ENCODE measurements at places on chromosomes 16 and 17.

DNA sequence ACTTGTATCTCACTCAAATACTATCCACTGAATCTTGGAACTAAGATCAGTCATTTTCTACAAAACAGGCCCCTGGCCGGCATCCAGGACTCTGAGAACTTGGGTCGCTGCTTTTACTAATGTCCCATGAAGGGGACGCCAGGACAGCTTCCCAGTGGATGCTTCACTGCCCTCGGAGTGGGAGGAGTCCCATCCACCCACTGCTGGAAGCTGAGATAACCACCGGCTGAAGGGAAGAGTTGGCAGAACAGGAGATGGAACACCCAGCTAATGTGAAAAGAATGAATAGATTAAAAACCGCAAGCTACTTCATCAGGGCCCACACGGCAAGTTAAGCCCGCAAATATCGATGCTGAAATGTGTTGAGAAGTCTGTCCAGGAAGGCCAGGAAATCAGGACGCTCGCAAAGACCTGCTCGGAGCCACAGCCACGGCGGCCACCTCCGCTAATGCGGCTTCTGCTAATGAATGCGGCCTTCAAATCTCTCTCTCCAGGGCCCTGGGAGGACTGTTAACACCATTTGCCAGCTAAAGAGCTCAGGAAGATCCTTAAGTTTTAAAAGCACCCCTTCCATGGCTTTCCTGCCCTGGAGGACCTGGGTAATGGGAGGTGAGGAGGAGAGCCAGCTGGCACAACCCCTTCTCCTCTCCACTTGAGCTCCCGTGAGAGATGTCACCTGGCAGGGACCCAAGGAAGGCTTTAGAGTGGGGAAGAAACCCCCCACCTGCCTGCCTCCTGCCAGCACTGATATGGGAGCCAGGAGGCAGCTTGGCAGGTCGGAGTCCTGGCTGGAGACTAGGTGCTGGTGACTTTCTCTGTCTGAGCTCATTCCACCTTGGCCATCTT lies 226.6 kb upstream of the RPL38 start:
- no peak for ATAC-seq

- no peak for ATAC-seq
These were observed 83.5 kb upstream of the TNRC6A start for GRCh38 chr16:24645739-24646645.

DNA sequence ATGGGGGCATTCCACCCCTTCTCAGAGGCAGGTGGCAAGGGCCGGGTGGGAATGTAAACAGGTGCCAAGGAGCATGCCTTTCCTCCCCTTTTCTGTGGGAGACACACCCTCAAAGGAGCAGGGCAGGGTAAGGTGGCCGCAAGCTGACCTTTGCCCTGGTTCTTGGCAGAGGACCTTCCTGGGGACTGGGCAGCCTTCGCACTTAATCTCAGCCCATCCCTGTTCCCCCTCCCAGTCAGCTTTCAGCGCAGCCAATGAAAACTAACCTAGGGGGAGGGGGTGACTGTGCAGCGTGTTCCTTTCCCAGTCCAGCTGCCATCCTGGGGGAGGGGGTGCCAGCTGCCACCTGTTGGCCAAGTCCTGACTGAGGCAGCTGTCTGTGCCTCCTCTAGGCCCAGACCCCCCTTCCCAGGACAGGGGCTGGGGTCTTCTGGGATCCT lies 2.8 kb downstream of the TRAF4 start:
- ATAC-seq, result no peak

DNA sequence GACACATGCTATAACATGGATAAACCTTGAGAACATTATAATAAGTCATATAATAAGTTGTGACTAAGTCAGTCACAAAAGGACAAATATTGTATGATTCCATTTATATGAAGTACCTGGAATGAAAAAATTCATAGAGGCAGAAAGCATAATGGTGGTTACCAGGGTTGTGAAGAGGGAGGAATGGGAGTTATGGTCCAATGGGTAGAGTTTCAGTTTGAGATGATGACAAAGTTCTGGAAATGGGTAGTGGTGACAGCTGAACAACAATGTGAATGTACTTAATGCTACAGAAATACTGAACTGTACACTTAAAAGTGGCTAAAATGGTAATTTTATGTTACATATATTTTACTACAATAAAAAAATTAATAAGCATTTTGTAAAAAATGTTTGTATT lies 49.7 kb downstream of the MYO1D start:
- no peak for ATAC-seq

DNA sequence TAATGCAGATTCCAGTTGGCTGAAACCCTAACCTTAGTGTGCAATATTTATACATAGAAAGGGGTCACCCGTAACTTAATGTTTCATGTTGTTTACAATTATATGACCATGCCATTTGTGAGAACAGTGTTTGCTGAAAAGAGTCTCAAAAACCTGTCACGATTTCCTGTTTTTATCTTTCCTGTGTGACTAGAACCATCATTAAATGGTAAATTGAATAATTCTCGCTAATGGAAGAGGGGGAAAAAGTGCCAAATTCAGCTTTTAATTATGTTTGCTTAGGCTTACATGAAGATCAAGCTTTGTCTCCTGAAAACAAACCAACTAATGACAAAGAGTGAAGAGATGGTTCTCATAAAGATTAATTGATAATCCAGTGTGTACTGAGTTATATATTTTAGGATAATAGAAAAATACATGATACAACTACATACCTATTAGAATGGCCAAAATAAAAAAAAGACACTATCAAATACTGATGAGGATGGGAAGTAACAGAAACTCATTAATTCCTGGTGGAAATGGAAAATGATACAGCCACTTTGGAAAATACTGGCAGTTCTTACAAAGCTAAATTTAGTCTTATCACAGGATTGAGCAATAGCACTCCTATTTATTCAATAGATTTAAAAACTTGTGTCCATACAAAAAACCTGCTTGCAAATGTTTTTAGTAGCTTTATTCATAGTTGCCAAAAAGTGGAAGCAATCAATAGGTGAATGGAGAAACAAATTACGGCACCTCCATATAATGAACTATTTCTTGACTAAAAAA lies 141.7 kb downstream of the CDK5R1 start:
- no peak for ATAC-seq

GRCh38 chr17:57585341-57586195 lies 159.5 kb downstream of the CCDC182 start:
- ATAC-seq, result no peak

DNA sequence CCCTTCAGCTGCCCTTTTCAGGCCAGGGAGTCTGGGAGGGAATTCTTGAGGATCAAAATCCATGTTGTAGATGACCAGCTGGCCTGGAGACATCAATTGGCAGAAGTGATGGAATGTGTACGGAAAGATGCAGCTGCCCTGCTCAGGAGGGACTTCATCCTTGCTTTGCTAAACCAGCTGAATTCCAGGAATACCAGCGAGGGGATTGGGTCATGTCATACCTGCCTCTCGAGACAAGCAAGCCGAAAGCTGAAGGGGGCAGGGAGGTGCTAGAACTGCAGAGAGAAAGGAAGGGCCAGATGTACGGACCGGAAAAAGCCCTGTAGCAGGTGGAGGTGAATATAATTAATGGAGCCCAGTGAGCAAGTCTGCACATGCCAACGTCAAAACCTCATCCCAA lies 25.6 kb upstream of the NTN1 start:
- no peak for ATAC-seq

DNA sequence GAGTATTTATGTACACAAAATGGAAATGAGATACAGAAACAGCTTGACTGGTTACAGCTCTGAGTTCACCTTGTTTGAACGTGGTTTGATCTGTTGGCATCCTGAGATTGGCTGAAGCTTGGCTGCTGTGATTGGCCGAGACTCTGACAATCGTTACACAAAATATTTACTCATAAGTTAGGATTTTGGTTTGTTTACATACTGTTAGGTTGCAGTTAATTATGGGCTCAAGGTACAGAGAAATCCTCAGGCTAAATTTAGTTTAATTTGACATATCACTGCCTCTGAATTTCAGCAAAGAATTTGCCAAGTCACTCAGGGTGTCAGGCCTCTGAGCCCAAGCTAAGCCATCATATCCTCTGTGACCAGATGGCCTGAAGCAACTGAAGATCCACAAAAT lies 227.3 kb downstream of the COPRS start:
- no peak for ATAC-seq

GRCh38 chr16:89210165-89210903 lies 7.2 kb upstream of the ZNF778 start:
- no peak for ATAC-seq

DNA sequence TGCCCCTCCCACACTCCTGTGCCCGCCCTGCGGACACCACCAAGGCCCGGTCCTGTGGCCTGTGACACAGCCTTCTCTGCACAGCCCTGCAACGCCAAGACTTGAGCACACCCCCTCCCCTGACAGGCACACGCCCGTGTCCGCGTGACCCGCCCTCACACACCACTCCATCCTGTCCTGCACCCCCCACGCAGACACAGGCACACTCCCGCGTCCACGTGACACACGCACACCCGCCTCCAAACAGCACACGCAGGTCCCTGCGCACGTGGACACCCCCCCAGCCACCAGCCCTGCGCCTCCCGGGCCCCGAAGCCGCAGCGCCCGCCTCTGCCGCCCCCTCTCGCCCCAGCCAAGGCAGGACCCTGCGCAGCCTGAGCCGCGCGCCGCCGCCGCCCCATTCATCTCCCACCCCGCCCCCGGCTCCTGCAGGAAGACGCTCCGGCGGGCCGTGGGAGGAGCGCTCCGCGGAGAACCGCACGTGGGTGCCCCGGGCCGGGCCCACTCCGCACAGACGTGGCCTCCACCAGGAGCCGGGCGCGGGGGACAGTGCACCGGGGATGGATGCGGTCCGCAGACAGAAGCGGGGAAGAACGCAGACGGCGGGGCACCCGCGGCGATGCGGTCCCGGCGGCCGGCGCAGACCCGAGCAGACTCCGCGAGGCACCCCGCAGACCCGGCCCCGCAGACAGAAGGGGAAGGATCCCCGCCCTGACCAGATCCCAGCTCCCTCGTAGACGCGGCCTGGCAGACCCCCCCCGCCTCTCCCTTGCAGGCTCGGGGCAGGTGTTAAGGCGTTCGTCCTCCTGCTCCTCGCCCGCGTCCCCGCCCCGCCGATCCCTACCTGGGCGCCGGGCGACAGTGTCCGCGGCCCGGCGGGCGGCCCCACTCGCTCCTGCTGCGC lies 506 bp downstream of the CAMKK1 start:
- ATAC-seq, result peak; percentile 40

DNA sequence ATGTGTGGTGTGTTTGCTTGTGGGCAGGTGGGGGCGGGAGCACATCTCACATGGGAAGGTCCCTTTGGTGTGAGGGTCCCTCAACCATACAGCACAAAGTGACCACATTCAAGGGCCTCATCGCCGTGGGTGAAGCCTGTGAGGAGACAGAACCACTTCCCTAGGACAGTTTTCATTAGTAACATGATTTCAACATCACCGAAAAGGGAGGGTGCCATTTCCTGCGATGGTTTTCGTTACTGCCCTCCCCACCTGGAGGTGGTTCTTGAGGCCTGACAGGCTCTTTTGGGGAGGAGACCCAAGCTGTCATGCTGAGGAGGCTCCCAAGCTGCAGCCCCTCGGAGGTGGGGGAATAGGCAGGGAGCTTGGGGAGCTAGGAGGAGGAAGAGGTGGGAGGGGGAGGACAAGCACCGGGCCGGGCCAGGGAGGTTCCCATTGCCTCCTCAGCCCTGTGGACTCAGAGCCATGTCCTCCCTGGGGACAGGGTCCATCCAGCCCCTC lies 9.5 kb downstream of the CD300LB start:
- peak; percentile 73 for ATAC-seq

DNA sequence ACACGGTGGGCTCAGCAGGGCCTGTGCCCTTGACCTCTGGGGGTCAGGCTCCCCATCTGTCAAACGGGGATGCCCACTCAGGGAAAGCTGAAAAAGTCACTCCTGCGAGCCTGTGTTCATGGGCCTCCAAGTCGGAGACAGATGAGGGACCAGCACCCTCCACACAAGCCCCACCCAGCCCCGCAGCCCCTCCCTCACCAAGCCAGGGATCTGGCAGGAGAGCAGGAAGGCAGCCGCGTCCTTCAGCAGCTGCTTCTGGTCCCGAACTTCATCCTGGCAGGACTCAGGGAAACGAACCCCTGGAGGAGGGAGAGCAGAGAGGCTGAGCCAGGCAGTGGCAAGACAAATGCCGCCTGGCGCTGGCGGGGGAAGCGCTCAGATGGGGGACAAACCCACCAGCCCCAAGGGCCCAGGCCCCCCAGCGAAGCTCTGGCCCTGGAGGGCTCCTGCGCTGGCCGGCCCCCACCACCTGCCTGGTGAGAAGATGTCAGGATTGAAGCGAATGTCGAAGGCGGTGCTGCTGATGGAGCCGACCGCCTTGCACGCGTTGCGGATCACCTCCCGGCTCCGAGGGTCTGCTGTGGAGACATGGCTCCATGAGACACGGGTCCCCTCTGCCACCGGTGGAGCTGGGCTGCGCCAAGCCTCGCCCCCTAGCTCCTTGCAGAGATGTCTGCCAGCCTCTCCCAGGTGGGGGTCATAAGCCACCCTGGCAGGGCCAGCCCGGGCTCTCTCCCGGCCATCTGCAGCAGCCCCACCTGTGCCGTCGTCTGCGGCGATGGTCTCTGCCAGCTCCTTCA lies 15.4 kb downstream of the CLUH start:
- ATAC-seq, result no peak

- ATAC-seq, result no peak
These were observed 14.7 kb downstream of the MPP2 start for GRCh38 chr17:43892647-43892952.

- ATAC-seq, result no peak
These were observed 180.2 kb upstream of the N4BP1 start for GRCh38 chr16:48790151-48790550.

DNA sequence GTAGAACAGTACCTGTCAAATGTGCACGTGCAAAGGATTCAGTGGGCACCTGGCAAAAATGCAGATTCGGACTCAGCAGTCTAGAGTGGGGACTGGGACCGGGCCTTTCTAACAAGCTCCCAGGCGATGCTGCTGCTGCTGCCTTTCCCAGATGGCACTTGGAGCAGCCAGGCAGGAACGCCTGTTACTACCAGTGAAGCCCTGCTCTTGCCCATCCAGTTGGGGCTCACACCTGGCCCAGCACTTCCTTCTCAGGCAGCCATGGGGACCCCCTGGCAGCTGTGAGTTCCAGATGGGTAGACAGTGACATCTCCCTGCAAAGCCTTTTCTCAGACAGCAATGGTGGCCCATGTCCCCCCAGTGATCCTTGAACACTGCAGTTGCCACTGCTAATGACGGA lies 30.4 kb downstream of the KDM8 start:
- ATAC-seq, result no peak

- ATAC-seq, result no peak
These were observed 26.3 kb downstream of the ZZEF1 start for GRCh38 chr17:4116516-4116915.

DNA sequence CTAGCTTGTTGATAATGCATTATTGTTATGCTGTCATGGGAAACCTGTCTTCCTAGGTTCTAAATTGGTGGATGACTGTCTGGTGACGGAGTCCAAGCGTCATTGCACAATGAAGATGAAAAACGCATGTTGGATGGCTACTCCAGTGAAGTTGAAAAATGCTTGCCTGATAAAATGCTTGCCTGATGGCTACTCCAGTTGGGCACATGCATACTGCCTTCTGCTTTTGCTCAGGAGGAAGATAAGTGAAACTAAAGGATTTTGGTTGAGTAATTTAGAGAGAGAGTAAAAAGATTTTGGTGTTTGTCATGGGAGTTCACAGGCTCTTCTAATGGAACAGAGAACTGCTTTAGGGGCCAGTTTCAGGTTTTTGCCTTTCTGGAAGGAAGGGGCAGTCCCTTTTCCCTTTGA lies 118.6 kb downstream of the PRKCA start:
- peak; percentile 56 for ATAC-seq

- no peak for ATAC-seq
These were observed 9.3 kb upstream of the ASIC2 start for GRCh38 chr17:33302394-33302793.

- ATAC-seq, result no peak
These were observed 4.6 kb downstream of the MMP25 start for GRCh38 chr16:3051009-3051408.

GRCh38 chr17:50768346-50768761 lies 1.0 kb upstream of the ANKRD40CL start:
- ATAC-seq, result no peak

- ATAC-seq, result no peak
These were observed 792.0 kb downstream of the KCNJ2 start for GRCh38 chr17:70961341-70961740.

Measured in stimulated activated memory B cell treated with anti-CD40 and anti-IgM and Interleukin-4, amounts not matched to agents 10 μg/mL and 1 μg/mL and 100 μg/mL, for 72 hours (primary cell).